Adipose tissue (tissue), 3 donors: ENCODE measurements at places on chromosomes 13 and 19. TPM values are rescaled to one million over a fixed set of nuclear protein-coding genes. Genes with fewer than 3 reads are reported as not detected.

Gene SLITRK5
- 0.11 TPM for polyA plus RNA-seq

Gene SMAD9
- 0.46 TPM for polyA plus RNA-seq

Gene NKPD1
- polyA plus RNA-seq, result 0.11 TPM

Gene CNN1
- 4.3 TPM for polyA plus RNA-seq

Gene MAN2B1
- polyA plus RNA-seq, result 68.3 TPM

Gene KLHL1
- 0.05 TPM for polyA plus RNA-seq

Gene POSTN
- polyA plus RNA-seq, result 44.0 TPM

Gene IRF3
- 76.0 TPM for polyA plus RNA-seq

Gene PSG11
- not detected for polyA plus RNA-seq

Gene KIR3DL1
- polyA plus RNA-seq, result not detected

Gene ZNF723
- not detected for polyA plus RNA-seq
